ENCODE measurements at places on chromosomes 16 and 17.

DNA sequence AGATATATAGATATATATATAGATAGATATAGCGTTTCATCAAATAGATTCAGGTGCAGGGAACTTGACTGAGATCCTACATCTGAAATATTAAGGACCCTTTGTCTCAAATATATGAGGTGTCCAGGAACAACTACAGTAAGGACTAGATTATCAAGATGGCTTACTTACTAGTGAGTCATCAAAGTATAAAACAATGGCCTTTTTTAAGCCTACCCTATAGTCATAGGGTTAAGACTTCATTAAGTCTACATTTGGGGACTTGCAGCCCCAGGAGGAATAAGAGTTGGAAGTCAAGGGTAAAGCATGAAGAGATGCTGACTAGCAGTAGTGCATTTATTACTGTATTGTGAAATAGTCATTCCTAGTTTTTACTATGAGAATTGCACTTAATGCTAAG is 1023.4 kb downstream of the CDH11 start:
- DNase-seq, result no peak

DNA sequence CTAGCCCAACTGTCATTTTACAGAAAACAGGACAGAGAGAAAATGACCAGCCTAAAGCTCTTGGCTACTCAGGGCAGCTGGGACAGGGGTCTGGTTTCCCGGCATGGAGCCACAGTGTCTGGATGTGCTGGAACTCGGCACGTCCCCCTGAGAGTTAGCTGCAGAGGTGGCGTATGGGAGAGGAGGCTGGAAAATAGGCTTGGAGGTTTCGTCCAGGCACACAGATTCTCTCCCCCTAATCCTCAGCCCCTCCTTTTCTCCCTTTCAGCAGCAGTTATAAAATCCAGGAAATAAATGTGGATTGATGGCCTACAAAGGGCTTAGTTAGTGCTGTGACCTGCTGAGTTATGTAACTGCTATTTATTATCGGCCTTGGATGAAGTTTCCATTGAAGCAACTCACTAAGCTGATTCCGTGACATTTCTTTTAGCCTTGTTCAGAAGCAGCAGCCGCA is 89.5 kb upstream of the TOB1 start:
- DNase-seq, result no peak

DNA sequence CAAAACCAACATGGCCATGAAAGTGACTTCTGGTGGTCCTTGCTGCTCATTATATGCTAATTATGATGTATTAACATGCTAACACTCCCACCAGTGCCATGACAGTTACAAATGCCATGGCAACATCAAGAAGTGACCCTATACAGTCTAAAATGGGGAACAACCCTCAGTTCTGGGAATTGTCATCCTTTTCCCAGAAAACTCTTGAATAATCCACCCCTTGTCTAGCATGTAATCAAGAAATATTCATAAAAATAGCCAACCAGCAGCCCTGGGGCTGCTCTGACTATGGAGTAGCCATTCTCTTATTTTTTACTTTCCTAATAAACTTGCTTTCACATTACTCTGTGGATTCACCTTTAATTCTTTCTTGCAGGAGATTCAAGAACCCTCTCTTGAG is 35.9 kb downstream of the DNAJA2 start:
- DNase-seq, result no peak

GRCh38 chr17:61361084-61361483 is 38.6 kb upstream of the TBX2 start:
- DNase-seq, result peak; percentile 70

DNA sequence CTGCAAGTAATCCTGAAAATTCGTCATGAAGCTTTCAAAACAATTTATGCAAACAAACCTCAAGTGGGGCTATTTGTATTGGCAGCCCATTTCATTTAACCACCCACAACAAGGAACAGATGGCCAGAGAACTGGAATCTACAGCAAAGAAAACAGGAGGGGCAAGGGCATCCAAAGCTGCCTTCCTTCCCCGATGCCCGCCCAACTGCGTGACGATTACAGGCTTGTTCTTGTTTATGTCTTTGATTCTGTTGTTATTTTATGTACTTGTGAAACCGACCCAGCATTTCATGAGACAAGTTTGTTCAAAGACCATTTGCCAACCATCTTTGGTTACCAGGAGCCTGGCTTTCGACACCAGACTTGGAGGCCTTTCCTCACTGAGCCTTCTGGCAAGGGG is 59.1 kb upstream of the IRX6 start:
- no peak for DNase-seq

- no peak for DNase-seq
These were observed 12.6 kb downstream of the THRA start for GRCh38 chr17:40075201-40075941.

DNA sequence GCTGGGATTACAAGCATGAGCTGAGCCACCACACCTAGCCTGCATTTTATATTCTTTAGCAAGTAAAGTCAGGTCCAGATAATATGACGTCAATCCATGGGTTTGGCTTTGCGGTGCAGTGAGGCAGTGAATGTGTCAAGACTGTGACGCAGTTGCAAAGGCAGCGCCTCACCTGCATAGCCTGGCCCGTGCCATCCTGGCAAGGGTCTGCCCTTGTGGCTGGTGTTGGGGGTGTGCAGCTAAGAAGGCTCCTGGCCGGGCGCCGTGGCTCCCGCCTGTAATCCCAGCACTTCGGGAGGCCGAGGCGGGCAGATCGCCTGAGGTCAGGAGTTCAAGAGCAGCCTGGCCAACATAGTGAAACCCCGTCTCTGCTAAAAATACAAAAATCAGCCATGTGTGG is 7.0 kb downstream of the PDF start:
- DNase-seq, result no peak

- DNase-seq, result no peak
These were observed 62.9 kb upstream of the RCVRN start for GRCh38 chr17:9968008-9968407.

DNA sequence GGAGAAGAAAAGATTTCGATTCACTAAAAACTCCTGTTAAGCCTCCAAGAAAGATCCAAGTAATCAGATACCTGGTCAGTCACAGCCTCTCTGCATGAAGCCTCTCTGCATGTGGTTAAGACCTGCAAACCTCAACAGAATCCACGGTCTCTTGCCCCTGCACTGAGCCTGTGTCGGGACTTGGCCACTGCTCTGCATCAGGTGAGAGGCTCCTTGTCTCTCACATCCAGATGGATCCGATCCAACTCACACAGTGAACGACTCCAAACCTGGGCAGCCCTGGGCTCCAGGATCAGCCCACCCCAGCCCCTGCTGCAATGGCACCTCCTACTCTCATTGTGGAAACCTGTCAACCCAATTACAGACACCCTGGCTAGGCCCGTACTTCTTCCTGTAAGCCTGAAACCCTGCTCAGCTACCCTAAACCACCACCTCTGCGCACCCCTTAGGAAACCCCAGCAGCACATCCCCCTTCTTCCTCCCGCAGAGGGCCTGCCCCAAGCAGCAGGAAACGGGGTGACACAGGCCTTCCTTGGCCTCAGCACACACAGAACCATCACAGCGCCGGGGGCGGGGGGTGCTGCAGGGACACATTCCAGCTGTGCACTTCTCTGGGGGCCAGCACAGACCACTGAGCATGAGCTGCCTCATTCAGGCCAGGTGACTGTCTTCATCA is 129.5 kb downstream of the ANKRD11 start:
- DNase-seq, result no peak

- DNase-seq, result no peak
These were observed 87.6 kb downstream of the MYH11 start for GRCh38 chr16:15769239-15769638.

DNA sequence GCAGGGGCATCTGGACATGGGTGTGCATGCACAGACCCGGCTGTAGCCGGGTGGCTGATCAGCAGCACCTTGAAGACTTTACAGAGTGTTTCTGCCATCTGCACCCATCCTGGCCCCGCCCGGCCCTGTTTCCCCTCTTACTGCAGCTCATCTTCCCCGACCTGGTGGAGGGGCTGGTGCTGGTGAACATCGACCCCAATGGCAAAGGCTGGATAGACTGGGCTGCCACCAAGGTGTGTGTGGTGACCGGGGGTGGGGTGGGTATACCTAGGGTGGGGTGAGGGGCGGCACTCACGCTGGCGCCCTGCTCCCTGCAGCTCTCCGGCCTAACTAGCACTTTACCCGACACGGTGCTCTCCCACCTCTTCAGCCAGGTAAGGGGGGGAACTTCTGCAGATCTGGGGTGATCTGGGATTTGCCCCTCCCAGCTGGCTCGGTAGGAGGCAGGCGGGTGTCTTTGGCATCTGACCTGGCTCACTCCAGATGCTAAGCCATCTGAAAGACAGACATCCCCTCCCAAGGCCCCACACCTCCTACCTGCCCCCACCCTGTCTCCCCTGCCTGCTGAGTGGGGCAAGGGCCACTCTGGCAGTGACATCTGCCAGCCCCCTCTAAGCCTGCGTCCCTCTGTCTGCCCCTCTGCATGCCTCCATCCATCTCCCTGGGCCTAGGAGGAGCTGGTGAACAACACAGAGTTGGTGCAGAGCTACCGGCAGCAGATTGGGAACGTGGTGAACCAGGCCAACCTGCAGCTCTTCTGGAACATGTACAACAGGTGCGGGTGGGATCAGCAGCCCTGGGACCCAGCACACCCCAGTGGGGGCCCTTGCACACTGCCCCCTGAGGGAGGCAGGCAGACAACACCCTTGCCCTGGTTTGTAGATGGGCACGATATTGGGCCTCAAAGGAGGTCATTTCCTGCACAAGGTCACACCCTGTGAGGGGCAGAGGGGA is 6.6 kb downstream of the NDRG4 start:
- no peak for DNase-seq

DNA sequence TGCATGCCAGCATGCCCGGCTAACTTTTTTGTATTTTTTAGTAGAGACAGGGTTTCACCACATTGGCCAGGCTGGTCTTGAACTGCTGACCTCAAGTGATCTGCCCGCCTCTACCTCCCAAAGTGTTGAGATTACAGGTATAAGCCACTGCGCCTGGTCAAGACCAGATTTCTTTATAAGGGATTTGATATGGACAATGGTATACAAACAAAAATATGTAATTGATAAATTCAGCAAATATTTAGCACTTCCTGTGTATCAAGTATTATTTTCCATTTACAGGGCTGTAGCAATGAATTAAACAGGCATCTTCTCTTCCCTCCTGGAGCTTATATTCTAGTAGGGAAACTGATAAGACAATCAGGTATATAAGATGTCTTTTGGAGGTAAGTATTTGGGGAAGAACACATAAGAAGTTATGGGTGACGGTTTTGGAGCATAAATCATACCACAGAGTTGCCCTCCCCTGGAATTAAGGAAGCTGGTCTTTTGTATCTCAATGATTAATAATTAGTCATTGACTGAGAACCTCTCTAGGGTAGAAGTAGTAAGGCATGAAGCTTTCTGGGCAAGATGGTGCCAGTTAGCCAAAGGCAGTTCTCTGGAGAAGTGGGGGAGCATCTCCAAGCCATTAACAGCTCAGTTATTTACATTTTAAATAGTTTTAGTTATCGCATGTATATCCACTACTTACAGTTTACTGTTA is 35.8 kb downstream of the TANC2 start:
- peak; percentile 26 for DNase-seq

DNA sequence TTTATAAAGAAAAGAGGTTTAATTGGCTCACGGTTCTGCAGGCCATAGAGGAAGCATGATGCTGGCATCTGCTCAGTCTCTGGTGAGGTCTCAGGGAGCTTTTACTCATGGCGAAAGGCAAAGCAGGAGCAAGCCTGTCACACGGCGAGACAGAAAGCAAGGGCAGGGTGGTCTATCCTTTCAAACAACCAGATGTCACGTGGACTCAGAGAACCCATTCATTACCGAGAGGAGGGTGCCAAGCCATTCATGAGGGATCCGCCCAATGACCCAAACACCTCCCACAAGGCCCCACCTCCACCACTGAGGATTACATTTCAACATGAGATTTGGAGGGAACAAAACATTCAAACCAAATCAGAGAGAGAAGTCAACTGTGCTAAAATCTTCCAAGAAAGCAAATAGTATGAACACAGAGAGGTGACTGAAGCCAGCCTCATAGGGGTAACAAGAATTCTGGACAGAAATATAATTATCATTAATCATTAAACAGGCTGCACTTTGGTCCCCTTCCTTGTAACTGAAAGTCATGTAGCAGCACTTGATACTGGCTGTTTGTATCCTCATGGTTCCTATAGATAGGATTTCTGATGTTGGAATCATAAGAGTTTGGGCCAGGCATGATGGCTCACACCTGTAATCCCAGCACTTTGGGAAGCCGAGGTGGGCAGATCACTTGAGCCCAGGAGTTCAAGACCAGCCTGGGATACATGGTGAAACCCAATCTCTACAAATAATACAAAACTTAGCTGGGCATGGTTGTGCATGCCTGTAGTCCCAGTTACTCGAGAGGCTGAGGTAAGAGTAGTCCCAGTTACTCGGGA is 52.5 kb upstream of the B4GALNT2 start:
- DNase-seq, result no peak

GRCh38 chr17:6996256-6997011 is 585 bp downstream of the ALOX12 start:
- no peak for DNase-seq

GRCh38 chr17:59298521-59298920 is 32.9 kb upstream of the YPEL2 start:
- no peak for DNase-seq

DNA sequence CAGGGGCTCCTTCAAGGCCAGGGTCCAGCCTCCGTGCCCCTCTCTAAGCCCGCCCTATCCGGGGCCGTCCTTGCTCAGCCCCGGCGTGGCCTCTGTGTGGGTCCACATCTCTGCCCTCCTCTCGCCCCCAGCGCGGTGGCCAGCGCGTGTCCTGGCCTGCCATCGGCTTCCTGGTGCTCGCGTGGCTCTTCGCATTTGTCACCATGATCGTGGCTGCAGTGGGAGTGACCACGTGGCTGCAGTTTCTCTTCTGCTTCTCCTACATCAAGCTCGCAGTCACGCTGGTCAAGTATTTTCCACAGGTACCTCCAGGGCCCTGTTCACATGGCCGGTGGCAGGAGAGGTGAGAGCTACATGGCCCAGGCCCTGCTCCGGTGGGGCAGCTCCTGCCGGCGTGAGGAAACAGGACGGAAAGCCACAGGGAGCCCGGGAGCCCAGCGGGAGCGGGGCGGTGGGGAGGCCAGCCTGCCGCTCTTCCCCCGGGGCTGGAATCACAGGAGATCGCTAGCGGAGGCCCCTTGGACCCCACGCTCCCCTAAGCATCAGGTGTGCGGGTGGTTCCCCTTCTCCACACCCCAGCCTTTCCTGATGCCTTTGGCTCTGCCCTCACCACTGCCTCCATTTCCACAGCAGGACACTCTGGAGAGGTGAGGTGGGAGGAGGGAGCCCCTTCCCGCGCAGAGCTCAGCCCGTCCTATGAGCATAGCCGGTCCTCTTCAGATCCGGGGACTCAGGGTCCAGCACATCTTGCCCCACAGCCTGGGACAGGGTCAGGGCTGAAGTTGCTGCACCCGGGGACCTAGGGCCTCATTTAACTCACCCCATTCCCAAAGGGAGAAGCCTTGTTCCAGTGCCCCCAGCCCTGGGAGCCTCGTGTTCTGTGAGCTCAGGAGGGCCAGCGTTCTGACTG is 10.2 kb downstream of the TAX1BP3 start:
- DNase-seq, result no peak
